Stimulated activated CD4-positive, alpha-beta T cell treated with anti-CD3 and anti-CD28 coated beads, Interleukin-1b, Interleukin-23, amount 100 ng/mL, for 1 hour (primary cell): ENCODE measurements at places on chromosomes 5 and 9.
A peak's percentile ranks its signal among the peaks of the same experiment; 100 is the strongest.

GRCh38 chr9:98410185-98410697 lies 154.8 kb upstream of the TBC1D2 start:
- no peak for DNase-seq

- no peak for DNase-seq
Observed at GRCh38 chr5:3320317-3320875, 275.2 kb upstream of the IRX1 start.

GRCh38 chr5:35092703-35093102 lies 45.0 kb upstream of the AGXT2 start:
- DNase-seq = no peak

GRCh38 chr5:10653043-10653442 lies 89.2 kb downstream of the ANKRD33B start:
- no peak for DNase-seq

DNA sequence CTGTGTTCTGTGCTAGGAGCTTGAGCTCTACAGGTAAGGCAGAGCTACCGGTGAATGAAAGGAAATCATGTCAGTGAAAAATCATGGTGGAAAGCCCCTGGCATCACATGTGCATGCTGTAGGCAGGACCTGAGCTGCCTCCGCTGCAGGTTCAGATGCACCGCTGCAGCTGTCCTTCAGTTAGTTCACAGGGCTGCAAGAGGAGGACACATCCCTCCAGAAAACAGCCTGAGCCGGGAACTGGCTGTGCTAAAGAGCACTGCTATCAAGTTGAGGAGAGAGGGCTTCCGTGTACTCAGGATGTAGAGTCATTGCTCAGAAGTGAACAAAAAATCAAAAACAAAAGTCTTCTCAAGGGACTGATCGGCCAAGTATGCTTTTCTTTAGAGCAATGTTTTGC lies 138.6 kb downstream of the ERCC6L2 start:
- no peak for DNase-seq

GRCh38 chr5:15936505-15937245 lies 242.9 kb downstream of the MARCHF11 start:
- no peak for DNase-seq

DNA sequence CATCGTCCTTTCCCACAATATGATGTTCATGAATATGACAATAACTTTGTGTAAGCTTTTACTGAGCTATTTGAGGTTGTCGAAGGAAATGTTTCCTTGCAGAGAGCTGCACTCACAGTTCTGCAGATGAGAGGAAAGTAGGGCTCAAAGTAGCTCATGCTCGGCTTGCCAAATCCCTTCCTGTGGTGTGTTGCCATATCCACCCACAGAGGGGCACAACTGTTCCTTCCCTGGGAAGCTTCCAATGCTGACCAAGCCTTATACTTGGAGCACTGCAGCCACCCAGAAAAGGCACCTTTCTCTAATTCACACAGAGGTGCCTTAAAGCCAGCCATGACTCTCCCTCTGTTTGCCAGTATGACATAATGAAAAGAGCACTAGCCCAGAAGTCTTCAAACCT lies 390.3 kb downstream of the CAAP1 start:
- no peak for DNase-seq

DNA sequence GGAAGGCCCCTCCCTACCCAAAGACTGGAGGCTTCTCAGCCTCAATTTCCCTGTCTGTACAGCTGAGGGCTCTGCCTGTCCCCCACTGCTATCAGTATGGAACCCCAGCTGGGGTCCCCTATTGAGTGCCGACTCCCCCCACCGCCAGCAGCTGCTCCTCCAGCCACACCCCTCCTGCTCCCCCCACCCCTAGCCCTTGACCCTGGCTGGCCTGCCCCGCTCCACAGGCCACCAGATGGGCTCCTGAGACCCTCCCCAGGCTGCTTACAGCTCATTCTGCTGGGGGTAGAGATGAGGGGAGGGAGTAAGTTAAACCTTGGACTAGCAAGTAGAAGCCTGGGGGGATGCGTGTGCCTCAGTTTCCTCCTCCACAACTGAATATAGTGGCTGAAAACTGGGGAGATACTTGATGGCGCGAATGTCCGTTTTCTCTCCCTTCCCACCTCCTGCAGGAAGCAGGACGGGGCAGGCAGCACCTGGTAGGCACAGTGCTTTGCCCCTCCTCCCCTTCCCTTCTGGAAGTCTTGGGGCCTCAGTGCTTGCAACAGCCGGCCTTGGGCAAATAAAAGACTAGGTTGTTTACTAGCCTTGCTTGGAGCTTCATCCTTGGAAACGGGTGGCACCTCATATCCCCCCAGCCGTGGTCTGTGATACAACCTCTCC lies 19.1 kb downstream of the URM1 start:
- no peak for DNase-seq

DNA sequence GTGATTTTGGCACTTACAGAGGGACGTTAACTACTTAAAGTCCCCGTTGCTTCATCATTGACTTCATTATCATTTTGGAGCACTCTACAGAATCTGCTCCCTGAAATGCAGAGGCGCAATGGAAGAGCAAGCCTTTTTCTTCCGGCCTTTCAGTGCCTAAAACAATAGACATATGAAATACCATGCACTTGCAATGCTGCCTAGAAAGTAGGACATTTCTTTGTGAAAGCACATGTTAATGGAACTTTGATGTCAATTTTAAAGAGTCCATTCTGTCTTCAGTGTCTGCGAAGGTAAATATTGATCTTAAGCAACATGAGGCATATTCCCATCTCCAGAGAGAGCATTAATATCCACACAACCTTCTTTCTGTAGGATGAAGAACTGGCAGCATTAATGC lies 36.3 kb downstream of the ITGA2 start:
- DNase-seq = no peak

- no peak for DNase-seq
Observed at GRCh38 chr9:69471433-69471832, 146.4 kb downstream of the ENTREP1 start.

- DNase-seq = no peak
Observed at GRCh38 chr9:109981091-109981490, 201.1 kb downstream of the PALM2AKAP2 start.

GRCh38 chr9:137129456-137130175 lies 9.3 kb upstream of the GRIN1 start:
- DNase-seq = peak; percentile 66

DNA sequence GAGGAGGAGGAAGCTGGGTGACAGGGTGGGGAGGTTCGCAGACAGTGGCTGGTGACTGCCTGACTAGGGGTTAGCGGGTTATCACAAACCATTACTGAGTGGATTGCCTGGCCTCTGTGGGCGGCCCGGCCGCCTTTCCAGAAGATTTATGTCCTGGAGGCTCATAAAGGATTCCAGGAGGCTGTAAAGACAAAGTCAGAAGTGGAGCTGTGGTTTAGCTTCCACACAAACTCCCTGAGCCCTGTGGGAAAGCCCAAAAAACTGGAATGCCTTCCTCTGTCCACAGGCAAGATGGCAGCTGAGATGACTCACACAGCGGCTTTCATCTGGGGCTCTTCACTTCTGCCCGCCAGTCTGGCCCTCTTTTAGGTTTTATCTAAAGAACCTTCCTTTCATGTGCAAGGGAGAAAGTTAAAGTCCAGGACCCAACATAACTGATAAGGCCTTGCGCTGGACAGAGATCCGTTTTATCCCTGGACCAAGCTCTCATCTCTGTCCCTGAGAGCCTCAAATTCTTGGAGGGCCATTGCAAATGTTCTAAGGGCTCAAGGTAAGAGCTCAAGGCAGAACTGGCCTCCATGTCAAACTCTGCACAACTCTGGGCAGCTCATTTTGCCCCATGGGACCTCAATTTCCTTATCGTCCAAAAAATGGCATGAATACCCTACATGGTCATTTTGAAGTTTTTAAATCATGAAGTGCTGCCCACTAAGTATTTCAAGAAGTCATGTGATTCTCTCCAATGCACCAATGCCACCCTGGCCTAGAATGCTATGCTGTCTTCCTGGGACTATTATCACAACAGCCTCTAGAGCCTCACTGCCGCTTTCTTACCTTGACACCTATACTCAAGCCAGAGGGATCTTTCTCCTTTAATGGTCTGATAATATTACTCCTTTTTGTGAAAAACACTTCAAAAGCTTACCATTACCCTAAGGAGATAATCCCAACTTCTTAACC lies 249.4 kb upstream of the TRIM32 start:
- DNase-seq = no peak

- DNase-seq = no peak
Observed at GRCh38 chr5:11407556-11408145, 496.6 kb downstream of the CTNND2 start.

DNA sequence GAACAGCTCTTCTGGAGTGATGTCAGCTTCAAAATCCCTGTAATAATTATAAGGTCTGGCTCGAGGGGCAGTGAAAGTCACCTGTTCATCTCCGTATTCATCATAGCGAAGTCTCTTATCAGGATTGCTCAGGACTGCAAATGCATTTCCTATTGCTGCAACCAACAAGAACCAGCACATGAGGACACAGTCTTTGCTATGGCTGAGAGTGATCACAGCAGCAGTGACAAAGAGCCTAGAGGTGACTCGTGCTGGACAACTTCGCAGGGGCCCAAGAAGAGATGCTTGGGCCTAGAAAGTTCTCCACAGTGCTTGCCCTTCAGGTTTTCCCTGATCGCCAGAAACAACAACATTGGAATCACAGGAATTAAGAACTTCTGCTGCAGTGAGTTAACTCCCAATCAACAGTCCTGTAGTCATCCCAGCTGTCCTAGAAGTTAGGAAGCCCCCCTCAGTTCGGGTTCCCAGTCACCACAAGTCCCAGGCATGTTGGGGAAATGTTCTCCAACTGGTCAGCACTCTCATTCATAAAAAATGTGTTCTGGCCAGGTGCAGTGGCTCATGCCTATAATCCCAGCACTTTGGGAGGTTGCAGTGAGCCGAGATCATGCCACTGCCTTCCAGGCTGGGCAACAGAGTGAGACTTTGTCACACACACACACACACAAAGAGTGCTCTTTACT lies 13.0 kb downstream of the DNAJC18 start:
- DNase-seq = no peak

- DNase-seq = no peak
Observed at GRCh38 chr5:1000329-1000728, 8.3 kb upstream of the NKD2 start.

- no peak for DNase-seq
Observed at GRCh38 chr5:50623666-50624065, 42.8 kb upstream of the PARP8 start.

DNA sequence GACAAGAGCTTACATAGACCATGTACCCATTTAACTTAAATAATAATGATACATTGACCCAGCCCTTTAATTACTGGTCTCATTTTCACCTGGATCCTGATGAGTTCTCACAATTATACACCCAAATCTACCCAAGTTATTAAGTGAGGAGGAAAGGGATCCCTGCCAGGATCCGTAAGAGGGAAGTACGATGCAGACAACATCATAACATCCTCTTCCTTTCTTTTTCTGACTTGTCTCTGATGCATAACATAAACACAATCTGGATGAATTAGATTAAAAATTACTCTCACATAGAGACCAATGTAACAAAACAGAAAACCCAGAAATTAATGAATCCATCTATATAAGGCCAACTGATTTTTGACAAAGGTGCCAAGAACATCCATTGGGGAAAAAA lies 17.0 kb downstream of the MARCHF3 start:
- DNase-seq = no peak

DNA sequence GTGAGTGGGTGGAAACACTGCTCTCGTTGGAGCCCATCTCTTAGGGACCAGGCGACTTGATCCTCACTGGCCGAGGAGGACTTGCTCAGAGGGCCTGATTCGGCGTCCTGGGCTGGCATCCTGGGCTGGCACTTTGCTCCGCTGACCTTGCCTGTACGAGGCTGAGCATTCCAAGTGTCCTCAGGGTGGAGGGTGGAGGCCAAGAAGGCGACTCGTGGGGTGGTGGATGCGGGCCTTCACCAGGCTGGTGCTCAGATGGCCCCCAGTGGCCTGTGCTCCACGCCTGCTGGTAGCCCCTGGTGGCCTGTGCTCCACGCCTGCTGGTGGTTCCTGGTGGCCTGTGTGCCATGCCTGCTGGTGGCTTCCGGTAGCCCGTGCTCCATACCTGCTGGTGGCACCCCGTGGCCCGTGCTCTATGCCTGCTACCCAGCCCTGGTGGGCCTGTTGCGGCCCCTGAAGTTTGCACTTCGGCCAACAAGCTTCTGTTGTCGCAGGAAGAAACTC lies 42.9 kb downstream of the PHF2 start:
- no peak for DNase-seq

DNA sequence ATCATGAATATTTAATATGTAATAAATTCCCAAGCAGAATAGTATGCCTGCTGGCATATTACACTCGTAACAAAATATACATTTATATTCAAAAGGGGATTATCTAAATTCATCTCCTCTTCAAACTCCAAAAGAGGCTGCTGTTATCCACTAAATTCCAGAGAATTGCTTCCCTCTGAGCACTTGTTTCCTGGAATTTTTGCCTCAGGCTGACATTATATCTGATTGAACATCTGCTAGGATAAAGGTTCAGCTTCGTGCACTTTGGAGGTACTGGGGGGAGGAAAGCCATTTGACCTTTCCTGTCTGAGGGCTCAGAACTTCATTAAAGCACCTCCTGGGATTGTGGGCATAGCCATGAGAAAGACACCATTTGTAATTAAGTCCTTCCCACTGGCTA lies 4.3 kb upstream of the HAPLN1 start:
- DNase-seq = no peak

GRCh38 chr9:135602789-135603481 lies 36.4 kb downstream of the GLT6D1 start:
- no peak for DNase-seq

- DNase-seq = no peak
Observed at GRCh38 chr5:57025961-57026360, 74.0 kb upstream of the MIER3 start.

DNA sequence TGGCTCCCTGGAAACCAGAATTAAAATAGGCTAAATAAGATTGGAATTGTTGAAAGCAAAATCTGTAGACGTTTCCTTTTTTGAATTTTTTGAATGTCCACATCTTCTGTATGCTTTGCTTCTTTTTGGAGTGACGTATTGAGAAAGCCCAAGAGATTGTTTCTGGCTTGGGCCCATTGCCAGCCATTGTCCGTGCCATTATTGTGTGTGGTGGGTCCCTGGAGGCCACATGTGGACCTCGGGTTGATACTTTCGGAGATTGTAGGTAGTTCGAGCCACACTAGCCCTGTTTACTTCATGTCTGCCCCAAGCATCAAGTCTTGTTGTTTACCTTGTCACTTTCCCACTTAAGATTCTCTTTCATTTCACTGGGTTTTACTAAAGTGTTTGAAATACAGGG lies 106.0 kb downstream of the PALM2AKAP2 start:
- no peak for DNase-seq

DNA sequence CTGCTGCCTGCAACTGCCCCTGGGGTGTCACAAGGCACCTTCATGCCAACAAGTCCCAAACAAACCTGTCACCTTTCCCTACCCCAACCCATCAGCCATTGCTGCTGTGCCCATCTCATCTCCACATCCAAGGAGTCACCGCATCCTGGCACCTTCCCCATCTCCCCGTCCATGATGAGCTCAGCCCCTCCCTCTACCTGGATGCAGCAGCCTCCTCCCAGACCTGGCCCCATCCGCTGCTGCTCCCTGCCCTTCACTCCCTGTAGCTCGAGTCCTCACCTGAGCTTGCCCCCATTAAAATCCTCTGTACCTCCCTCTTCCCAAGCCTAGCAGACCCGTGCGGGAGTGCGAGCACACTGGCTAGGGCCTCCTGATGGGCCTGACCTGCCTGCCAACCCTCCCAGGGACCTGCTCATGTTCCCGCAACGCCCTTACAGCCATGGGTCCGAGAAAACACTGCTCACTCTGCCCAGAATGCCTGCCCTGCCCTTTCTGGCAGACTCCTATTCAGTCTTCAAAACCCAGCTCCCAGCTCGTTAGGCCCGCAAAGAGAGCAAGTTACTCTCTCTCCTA lies 110.6 kb downstream of the ADAMTS2 start:
- no peak for DNase-seq

GRCh38 chr5:137636099-137636498 lies 99.8 kb downstream of the KLHL3 start:
- no peak for DNase-seq
